ENCODE measurements at places on chromosomes 11 and 22.

GRCh38 chr11:132648851-132649250 is 883.5 kb downstream of the OPCML start:
- no peak for DNase-seq

DNA sequence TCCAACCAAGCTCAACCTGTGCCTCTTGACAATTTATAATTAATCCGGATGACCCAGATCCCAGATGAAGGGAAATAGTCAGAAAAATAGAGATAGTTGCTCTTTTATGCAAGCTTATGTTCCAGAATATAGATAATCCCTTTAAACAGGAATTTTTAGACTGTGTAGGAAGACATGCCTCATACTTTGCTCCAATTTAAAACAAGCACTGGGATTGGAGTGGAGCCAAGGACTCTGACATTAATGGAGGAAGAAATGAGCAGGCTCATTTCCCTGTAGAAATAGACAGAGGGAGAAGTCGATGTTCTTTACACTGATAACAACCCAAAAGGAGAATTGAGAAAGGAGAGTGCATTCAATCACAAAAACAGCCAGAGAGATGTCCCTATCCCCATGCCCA is 70.1 kb upstream of the LRRC55 start:
- DNase-seq = no peak

DNA sequence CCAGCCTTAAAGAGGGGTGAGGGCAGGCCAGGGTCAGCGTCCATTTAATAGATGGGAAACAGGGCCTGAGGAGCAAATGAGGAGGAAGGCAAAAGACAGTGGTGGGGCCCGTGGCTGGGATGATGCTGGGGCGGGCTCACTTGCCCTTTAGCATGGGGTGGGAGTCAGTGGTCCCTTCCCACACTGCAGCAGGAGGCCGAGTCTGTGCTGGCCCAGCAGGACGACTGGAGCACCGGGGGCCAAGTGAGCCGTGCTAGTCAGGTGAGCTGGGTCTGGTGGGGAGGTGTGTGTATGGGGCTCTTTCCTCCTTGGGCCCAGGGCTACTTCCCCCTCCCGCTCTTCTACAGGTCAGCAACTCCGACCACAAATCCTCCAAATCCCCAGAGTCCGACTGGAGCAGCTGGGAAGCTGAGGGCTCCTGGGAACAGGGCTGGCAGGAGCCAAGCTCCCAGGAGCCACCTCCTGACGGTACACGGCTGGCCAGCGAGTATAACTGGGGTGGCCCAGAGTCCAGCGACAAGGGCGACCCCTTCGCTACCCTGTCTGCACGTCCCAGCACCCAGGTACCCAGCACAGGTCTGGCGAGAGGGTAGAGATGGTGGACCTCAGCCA is 12.8 kb downstream of the SCYL1 start:
- no peak for DNase-seq

GRCh38 chr22:49783926-49784629 is 43.6 kb downstream of the BRD1 start:
- no peak for DNase-seq

- DNase-seq = no peak
Measured at GRCh38 chr11:120827820-120828219, 196.1 kb upstream of the TBCEL start.

GRCh38 chr11:47192111-47192510 is 5.9 kb upstream of the PACSIN3 start:
- no peak for DNase-seq

GRCh38 chr11:104134745-104135144 is 29.2 kb downstream of the PDGFD start:
- no peak for DNase-seq

DNA sequence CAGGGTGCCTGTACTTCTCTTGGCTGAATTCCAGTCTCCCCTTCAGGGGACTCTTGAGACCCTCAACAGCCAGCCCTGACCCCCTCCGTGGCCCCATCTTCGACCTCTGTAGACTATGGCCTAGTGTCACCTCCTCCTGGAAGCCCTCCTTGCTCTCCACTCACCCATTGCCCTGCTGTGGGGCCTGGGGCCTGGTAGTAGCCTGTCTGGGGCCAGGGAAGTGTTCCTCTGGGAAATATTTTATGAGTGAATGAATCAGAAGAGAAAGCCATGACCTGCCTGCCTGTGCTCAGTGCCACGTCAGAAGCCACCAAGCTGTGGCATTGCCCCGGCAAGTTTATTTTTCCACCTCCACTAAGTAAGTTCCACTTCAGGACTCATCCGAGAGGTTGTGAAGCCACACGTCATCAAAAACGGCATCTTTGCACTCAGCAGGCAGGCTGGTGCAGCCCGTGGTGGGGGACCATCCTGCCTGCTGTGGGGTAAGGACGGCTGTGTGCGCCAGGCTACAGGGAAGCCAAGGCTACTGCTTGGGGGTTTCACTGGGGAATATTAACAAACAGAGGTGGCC is 59.6 kb upstream of the PPARA start:
- no peak for DNase-seq

DNA sequence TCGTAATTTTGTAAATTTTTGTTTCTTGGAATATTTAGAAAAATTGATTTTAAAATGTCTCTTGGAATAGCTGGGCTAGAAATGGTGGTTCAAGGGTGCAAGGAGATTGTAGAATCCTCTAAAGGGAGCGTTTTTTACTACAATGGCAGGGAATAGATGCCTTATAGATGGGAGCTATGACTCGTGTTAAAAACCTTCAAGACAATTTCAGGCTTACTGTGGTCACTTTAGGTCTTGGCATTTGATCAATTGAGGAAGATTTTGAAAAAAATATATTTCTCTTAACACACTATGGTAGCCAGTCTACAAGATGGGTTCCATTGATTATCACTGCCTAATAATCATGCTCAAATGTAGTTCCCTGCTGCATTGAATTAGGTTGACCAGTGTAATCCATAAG is 25.0 kb downstream of the METTL15 start:
- DNase-seq = no peak

DNA sequence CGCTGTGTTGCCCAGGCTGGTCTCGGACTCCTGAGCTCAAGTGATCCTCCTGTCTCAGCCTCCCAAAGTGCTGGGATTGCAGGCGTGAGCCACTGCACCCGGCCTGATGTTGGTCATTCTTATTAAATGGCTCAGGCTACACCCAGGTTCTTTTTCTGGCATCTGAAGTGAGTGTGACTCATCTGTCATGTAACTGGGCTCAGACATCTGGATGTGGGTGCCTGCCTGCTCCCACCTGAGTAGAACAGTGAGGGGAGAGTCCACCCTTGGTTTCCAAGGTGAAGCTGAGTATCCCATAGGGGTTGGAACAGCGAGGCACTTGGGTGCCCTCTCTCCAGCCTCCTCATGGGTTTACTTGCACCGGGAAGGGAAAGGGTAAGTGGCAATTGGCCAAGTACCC is 36.7 kb upstream of the EIF3D start:
- DNase-seq = no peak

DNA sequence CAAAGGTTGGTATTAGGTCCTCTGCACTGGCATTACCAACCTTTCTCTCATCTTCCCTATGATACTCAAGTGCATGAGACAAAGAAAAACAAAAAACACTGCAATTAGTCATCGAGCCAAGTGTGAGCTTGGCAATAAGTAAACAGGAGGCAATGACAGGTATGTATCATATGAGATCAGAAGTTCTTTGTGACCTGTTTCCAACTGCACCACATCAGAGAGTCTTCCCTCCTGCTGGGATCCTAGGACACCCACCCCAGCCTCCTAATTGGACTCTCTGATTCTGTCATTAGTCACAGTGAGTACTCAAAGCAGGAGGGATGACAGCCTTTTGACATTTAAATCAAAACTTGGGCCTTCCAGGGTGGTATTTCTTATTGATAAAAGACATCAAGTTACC is 7.8 kb upstream of the JAML start:
- no peak for DNase-seq

DNA sequence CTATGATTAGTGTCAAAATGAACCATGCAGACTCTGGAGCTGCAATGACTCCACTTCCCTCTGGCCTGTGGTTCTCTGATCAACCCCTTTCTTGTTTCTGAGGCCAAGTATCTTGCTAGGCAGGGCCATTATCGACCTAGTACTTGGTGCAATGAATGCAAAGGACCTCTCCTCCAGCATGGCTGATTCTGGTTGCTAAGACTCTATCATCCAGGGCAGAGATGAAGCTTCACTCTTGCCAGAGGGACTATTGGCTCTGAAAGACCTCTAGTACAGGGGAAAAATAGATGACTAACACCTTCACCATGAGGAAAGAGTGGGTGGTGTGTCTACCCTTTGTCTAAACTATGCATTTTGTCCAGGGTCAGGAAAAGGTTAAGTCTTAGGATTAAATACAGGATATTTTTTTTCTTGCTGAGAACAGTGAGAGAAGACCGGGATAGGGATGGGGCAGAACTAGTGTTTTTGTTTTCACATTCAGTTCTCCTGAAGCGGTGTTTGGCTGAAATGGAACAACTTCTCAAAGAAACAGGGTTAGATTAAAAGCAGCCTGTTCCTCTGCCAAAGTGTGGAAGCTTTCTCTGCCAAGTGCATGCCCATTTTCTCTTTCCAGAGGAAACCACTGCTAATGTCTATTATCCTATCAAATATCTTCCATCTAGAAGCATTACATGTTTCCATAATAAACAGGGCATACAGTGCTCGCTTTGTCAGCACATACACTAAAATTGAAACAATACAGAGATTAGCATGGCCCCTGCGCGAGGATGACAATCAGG is 5.0 kb upstream of the MTFP1 start:
- no peak for DNase-seq

DNA sequence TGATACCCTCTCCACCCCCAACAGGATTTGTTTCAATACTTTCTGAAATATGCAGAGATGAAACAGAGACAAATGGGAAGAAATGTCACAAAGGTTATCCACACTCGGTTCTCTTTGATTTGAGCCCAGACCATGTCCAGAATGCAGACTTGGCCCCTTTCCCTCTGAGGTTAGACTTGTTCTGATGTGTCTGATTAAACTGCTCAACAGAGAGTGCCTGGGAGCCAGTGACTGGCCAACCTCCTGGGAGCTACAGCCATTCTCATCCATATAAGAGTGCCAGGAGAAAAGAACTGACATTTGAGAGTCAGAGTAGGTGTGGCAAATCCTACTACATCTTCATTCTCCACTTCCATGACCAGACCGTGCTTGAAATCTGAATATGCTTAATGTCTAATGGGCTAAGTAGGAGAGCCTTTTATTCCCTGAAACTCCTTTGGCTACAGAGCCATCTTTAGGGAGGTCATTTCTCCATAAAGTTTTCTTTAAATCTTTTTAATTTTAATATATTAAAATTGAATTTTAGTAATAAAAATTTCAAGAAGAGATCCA is 201.4 kb downstream of the BLID start:
- DNase-seq = no peak

DNA sequence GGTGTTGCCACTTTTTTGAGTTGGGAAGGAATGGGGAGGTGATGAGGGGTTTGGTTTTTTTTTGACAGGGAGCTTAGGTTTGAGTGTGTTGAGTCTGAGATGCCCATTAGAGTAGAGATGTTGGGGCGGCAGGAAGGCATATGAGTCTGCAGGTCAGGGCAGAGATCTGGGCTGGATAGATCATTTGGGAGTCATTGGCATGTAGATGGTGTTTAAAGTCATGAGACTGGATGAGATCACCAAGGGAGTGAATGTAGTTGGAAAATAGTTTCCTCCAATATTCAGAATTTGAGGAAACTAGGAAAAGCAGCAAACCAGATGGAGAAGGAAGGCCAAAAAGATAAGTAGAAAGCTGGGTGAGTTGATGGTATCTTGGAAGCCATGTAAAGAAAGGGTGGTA is 2.1 kb upstream of the ANAPC15 start:
- no peak for DNase-seq

DNA sequence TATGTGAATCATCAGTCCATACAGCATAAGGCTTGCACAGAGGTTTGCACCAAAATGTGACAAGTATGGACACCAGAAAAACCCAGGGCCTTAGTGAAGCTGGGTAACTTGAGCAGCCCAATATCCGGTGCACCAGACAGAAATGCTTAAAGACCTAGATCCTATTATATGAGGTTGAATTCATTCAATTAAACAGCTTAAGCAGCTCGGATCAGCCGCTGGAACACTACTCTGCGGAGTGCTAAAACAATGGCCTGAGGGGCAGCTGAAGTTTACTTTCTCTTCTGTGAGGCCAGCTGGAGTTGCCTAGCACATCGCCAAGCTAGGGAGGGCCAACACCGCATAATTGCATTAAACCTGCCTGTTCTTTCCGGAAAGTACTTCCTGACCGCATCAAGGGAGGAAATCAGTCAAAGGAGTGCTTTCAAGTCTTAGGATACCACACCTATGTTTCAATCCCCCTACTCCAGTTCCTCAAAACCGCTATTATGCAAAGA is 17.0 kb upstream of the FAM181B start:
- no peak for DNase-seq

- DNase-seq = no peak
Measured at GRCh38 chr11:73538381-73538872, 59.5 kb downstream of the FAM168A start.

DNA sequence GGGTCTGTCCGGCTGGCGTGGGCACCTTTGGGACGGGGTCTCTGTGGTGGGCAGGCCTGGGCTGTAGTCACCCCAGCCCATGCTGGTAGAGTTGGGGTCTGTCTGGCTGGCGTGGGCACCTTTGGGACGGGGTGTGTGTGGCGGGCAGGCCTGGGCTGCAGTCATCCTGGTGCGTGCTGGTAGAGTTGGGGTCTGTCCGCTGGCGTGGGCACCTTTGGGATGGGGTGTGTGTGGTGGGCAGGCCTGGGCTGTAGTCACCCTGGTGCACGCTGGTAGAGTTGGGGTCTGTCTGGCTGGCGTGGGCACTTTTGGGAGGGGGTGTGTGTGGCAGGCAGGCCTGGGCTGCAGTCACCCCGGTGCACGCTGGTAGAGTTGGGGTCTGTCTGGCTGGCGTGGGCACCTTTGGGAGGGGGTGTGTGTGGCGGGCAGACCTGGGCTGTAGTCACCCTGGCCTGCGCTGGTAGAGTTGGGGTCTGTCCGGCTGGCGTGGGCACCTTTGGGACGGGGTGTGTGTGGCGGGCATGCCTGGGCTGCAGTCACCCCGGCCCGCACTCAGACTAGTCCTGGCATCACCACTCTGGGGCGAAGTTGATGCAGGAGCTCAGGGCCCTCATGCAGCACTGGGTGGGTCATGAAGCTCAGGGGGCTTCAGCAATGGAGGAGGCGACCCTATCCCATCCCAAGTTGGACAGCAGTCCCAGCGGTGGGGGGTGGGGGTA is 19.3 kb downstream of the PRR33 start:
- no peak for DNase-seq

GRCh38 chr11:19267567-19267966 is 26.8 kb upstream of the E2F8 start:
- DNase-seq = no peak

- no peak for DNase-seq
Measured at GRCh38 chr22:35308480-35309021, 8.9 kb downstream of the TOM1 start.

DNA sequence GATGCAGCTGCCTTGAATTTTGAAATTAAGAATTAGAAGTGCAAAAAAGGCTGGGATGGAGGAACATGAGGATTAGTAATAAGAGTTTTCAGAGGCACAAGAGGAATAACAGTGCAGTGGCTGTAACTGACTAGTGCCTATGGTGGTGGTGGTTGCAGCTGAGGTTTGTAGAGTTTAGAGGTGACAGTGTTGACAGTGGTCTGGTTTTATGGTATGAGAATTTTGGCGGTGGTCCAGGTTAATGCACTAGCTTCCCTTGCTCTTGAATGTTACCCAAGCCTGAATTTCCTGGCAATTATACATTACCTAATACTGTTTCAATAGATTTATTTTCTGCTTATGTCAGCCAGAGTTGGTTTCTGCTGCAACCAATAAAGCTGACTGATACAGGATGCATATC is 112.8 kb upstream of the C11orf87 start:
- DNase-seq = no peak

All from left renal cortex interstitium (tissue), 4 donors.